ENCODE measurements at places on chromosomes 1 and 21.

DNA sequence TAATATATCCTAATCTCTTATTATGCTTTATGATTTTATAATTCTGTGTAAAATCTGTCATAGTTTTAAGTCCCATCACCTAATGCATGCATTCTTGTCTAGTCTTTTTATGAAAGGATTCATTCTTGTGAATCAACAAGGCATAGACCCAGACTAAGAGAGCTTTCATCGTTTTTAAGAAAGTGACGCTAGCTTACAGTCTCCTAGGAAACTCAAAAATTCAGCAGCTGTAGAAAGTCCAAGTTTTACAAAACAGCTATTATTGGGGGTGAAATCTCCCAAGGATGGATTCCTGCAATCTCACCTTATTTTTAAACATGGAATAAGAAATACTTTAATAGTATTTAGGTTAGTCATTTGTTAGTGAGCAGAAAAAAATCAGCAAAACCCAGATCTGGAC is 104.7 kb downstream of the NCAM2 start:
- no peak for DNase-seq

GRCh38 chr1:63630666-63631065 is 37.5 kb downstream of the PGM1 start:
- DNase-seq, result peak; percentile 31

- no peak for DNase-seq
Observed at GRCh38 chr1:224513383-224513782, 78.8 kb upstream of the WDR26 start.

DNA sequence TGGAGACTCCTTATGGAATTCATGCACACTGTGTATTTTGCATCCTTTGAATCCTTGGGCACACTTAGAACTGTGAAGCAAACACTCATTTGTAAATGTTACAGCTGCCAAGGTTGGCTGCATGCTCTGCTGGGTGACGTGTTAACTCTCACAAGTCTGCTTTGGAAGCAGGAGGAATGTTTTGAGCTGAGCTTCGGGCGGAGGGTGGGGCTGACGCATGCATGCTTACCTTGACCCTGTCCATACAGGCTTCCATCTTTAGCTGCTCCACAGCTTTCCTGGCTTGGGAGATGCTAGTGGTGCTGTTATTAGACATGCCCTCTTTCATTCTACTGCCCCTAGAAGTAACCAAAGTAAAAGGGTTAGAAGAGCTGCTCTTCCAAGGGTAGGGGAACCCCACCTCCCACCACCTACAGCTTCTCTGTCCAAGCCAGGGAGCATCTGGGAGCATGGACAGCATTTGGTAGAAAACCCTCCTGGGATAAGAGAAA is 66.0 kb downstream of the GNG4 start:
- no peak for DNase-seq

DNA sequence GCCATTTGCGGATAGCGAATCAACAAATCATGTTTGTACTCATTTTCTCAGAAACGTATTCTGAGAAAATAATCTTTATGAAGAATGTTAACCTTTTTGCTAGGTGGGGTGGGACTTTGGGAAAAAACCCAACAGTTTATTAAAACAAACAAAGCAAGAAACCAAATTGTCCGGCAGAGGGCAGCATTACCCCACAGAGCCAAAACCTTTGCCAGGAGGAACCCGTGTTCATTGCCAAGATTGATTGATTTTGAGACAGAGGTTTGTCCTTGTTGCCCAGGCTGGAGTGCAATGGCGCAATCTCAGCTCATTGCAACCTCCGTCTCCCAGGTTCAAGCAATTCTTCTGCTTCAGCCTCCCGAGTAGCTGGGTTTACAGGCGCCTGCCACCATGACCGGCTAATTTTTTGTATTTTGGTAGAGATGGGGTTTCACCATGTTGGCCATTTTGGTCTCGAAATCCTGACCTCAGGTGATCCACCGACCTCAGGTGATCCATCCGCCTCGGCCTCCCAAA is 70.8 kb upstream of the RHOU start:
- peak; percentile 61 for DNase-seq

DNA sequence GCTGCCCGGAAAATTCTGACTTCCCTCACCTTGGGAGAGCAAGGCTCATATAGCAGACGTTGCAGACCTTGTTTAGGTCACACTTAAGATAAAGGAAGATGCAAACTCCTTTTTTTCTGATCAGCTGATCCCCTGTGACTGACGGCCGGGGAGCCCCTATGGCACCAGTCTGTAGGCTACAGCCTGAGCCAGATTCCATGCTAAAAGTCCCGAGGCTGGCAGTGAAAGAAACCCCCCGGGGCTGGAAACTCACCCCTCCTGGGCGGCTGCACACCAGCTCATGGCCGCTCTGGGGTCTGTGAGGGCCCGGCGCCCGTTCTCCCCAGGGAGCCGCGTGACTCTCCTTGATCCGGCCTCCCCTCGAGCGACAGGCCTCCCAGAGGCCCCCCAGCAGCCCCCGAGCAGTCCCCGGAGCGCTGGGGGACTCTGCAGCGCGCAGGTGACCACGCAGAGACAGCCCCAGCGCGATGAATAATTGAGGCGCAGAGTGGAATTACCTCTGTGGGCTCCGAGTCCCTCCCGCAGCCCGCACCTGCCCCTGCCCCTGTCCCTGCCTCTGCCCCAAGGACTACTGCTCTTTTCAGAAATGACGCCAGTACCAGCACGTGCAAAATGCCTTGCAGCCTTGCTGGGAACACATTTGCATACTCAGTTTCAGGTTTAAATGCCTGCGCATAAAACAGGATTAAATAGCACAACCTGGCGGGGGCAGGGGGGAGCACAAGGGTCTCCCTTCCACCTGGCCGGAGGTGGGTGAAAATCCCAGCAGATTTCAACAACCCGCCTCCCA is 62.6 kb upstream of the CLDN14 start:
- DNase-seq, result no peak

GRCh38 chr1:233868461-233868860 is 36.0 kb upstream of the SLC35F3 start:
- no peak for DNase-seq

DNA sequence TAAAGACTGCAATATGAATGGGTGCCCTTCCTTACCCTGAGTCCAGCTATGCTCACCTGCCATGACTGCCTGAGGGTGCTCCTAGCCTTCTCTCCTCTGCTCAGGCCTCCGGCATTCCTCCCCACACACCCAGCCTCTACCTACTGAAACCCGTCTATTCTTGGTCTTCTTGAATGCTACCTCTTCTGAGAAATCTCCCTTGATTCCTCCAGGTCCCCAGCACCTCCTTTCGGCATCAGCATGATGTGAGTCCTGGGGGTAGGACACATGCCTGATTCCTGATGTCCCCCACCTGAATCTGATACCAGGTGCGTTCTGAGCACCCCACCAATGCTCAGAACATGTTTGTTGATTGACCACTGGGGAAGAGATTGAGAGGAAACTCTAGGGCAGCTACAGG is 8.6 kb downstream of the LDLRAD1 start:
- no peak for DNase-seq

- DNase-seq, result no peak
Observed at GRCh38 chr21:14768042-14768441, 221.9 kb upstream of the SAMSN1 start.

DNA sequence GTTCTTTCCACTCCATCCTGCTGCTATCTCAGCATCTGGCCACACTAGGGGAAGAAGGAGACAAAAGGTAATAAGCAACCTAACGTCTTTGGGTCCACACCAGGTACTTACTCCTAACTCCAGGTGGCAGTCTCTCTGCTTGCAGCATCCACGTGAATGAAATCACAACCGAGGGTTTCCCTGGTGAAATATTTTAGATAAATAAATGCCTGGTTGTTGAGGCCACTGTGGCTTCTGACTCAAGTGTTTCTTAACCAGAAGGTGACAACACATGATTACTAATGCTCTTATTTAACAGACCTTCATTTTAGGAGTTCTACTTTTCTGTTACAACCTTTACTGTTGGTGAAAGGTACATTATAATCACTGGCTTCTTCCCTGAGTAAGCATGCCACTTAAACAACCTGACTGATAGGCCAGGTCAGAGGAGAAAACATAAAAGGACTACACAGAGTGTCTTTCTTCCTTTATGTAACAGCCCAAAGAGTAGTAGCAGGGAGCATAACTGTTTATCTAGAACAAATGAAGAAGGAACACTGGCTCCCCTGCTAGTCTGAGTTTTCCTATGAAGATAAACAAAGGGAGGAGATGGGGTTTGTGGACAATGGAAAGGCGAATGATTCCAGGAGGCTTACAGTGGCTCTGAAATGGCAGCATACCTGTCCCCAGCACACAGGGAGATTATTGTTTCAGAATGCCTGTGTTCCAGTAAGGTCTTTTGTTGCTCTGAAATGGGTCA is 59.9 kb downstream of the SYT6 start:
- peak; percentile 14 for DNase-seq

DNA sequence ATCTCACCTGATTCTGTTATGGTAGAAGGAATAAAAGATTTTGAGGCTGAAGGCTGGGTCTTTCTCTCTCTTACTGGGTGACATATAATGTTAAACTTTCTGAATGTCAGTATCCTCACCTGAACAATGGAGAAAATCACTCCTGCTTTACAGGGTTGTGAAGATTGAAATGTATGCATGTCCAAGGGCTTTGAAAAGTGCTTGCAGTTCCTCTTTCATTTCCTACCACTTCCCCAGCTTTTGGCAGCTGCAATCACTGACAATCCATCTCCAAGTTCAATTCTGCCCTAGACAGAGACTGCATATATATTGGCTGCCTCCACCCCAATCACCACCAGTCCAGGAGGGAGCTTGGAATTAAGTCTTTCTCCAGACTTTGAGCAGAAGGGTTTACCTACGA is 39.8 kb downstream of the FAM78B start:
- no peak for DNase-seq

GRCh38 chr1:154463512-154463990 is 38.5 kb upstream of the TDRD10 start:
- DNase-seq, result no peak

- peak; percentile 85 for DNase-seq
Observed at GRCh38 chr1:169874229-169874628, 19.5 kb downstream of the SCYL3 start.

- no peak for DNase-seq
Observed at GRCh38 chr1:185960422-185961321, 226.5 kb downstream of the HMCN1 start.

DNA sequence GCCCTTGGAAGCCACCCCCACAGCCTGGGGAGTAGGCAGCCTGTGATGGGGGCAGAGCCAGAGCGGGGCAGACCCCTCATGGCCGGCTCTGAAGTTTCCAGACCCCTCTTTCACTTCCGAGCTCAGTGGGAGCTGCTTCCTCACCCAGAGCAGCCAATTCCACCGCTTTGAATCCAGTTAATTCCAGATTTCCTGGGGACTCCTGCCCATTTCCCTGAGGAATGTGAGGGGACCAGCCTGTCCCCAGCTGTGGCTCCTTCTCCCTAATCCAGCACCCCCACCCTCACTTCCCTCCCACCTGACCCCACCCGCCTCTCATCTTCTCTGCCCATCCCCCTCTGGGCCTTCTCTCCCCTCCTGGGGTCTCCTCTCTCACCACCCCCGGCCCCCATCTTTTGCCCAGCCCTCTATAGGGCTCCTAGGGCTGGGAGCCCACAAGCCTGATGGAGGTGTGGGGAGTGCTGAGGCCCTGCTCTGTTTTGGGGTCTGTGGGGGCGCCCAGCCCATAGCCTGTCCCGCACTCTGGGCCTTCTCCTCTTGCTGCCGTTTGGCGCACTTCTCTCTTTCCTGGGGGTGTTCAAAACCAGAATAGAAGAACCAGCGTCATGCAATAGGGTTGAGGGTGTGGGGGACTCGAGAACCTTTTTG is 26.2 kb upstream of the TNFRSF1B start:
- DNase-seq, result no peak

- no peak for DNase-seq
Observed at GRCh38 chr1:80403471-80403893, 1397.0 kb upstream of the ADGRL4 start.

DNA sequence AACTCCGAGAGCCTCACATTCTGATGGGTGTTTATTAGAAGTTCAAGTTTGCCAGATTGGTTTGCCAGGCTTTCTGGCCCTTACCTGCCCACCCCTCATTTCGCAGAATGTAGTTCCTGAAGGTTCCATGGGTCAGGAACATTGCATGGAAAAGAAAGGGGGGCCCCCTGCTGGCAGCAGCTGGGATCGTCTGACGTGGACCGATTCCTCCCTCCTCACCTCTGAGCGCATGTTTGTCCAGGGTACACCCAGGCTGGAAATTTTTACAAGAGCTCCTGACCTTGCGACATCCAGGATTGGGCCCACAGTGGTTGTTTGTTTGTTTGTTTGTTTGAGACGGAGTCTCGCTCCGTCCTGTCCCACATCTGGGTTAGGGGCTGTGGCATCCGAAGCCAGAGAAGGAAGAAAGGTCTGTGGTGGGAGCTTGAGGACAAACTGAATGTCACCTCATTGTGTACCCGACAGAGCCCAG is 126.0 kb upstream of the TMEM51 start:
- DNase-seq, result peak; percentile 68
